ENCODE measurements at places on chromosomes 16 and 17.

DNA sequence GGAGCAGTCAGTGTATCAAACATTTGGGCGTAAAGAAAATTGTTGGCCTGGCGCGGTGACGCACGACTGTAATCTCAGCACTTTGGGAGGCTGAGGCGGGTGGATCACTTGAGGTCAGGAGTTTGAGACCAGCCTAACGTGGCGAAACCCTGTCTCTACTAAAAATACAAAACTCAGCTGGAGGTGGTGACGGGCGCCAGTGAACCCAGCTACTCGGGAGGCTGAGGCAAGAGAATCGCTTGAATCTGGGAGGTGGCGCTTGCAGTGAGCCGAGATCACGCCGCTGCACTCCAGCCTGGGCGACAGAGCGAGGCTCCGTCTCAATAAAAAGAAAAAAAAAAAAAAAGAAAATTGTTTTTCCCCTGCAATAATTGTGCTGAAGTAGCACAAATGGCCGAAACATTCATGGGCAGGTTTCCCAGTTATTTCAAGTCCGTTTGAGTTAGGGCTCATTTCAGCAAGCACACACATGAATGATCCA lies 1.4 kb downstream of the GCSH start:
- DNase-seq, result no peak

- DNase-seq, result no peak
Observed at GRCh38 chr16:72042157-72042660, 12.1 kb upstream of the HP start.

DNA sequence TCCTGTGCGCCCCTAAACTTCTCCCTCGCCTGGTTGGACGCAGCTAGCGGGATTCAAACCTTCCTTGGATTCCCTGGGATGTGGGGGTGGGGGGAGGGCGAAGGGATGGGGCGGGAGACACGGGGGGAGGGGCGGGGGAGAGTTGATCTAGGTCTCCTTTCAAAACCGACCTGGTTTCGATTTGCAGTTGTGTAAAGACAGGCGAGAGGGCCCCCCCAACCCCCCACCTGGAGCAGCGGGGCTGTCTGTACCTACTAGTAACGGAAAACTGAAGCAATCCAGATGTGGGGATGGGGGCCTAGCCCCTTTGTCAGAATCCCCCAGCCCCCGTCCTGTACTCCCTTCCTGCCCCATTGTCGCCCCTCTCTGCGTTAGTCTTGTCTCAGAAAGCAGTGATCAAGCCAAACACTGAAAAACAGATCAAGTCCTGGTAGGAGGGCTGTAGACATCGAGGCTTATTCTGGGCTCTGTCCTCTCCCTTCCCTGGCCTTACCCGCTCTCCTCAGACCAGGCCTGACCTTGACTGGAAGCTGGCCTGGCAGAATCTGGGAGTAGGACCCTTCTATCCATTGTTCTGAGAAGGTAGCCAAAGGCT lies 902 bp downstream of the DLX4 start:
- DNase-seq, result no peak

DNA sequence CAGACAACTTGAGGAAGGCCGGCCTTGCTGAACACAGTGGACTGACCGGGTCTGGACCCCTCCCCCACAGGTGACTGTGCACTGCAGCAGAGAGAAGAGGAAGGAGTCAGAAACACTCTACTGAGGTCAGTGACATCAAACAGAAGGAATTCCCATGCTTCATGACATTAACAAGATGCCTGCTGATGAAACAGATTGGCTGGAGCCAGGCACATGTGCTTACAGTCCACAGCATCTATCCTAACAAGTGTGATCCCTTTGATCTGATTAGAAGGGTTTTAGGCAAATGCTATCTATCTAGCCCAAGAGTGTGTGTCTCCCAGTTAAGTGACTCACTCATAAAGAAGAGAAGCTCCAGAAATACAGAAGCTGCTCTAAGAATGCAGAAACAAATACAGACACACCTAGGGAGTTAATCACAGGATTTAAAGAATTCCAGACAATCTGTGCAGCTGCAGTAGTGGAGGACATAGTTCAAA lies 90.2 kb downstream of the SYCE1L start:
- DNase-seq, result no peak

DNA sequence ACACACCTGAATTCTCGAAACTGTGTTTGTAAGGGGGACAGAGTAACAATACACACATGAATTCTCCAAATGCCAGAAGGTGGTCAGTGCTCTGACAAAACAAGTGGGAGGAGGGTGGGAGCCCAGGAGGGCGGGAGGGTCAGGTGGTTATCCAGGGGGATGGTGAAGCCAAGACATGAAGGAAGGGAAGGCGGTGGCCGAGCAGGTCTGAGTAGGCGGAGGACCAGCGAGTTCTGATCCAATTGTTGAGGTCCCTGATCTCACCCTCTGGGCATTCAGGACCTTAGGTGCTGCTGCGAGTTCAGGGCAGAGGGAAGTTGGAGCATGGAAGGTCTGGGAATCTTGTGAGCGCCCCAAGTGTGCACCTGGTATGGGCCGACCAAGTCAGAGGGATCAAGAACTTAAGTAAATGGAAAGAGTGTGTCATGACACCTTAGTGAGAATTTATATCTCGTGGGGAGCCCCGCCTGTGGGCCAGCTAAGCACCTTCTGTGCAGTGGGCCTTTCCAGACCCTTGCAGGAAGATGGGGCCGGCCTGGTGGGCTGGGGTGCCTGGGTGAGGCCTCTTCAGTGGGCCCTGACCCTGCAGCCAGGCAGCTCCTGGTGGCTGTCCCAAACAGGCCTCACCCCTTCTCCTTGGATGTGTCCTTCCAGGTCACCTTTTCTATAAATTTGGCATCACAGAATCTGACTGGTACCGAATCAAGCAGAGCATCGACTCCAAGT lies 86.1 kb downstream of the NPIPB11 start:
- DNase-seq, result no peak

DNA sequence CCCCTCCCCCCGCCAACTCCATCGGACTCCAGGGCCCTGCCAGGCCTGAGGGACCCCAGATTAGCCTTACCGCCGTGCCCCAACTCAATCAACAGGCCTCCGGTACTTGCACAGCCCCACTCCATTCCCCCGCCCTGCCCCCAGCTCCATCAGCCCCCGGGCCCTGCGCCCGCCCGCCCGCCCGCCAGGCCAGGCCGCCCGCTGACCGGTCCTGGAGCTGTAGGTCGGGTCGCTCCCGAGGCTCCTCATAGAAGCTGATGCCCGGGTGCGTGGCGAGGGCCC lies 308 bp downstream of the GTF3C1 start:
- DNase-seq, result no peak

DNA sequence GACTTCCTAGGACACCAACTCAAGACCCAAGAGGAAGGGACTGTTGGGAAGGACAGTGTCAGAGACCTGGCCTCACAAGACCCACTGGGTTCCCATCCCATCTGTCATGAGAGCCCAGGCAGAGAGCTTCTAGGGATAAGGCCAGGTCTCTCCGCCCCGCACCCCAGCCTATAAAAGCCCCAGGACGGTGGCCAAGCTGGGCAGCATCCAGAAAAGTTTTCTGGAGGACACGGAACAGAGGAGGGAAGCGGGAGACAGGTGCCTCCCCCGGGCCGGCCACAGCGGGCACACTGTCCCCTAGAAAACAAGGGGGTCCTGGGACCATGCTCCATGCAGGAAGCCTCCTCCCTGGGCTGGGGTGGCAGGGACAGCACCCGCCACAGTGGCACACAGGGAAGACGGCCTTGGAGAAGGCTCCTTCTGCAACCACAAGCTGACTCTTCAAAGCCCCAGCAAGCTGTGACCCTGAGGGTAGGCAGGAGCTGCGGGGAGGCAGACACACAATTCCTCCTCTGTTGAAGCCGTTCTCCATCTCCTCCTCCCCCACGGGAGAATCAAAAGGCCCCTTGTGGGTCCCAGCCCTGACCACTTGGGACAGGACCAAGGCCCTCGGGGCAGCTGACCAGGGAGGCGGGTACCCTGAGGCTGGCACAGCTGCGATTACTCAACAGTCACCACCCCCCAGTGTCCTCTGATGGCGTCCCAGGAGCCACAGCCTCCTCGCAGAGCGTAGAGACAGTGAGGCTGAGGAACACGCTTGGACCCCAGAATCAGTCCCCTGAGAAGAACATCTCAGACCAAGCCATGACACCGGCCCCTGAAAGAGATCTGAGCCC lies 26.1 kb downstream of the TRPV3 start:
- DNase-seq, result peak; percentile 99

DNA sequence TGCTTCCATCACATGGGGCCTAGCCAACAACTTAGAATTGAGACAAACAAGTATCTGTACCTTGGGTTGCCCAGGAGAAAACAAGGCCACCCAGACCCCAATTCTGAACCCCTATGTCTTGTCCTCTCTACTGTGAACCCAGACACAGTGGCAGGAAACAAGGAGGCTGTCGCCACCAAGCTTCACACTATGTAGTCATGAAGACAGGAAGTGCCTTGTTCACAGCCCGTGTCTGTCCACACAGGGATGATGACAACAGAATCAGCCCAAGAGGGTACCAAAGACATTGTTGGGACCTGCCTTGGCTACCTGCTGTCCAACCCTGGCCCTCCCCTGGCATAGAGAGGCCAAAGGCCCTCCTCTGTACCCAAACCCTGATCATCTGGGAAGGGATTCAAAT lies 84.8 kb downstream of the CDYL2 start:
- no peak for DNase-seq
